SK-MEL-5 (cell line): ENCODE measurements at places on chromosomes 7 and 10. TPM values are rescaled to one million over a fixed set of nuclear protein-coding genes. Genes with fewer than 3 reads are reported as not detected.

TRPV5 gene
- not detected in 2 replicates for total RNA-seq

GPR26 gene
- total RNA-seq, result 0.03 TPM in 1 of 2 replicates, not detected in the other

PNLIP gene
- not detected in 2 replicates for total RNA-seq

MRPS17 gene
- total RNA-seq, result 32.2 and 34.3 TPM in 2 replicates

SLC16A9 gene
- total RNA-seq, result 0.03 TPM in 1 of 2 replicates, not detected in the other

TMEM196 gene
- not detected in 2 replicates for total RNA-seq
